ENCODE measurements at places on chromosomes 13 and 19.

GRCh38 chr13:99123101-99124045 lies 77.3 kb upstream of the UBAC2 start:
- no peak for DNase-seq

- DNase-seq = no peak
Observed at GRCh38 chr19:38076337-38076736, 147.7 kb downstream of the DPF1 start.

DNA sequence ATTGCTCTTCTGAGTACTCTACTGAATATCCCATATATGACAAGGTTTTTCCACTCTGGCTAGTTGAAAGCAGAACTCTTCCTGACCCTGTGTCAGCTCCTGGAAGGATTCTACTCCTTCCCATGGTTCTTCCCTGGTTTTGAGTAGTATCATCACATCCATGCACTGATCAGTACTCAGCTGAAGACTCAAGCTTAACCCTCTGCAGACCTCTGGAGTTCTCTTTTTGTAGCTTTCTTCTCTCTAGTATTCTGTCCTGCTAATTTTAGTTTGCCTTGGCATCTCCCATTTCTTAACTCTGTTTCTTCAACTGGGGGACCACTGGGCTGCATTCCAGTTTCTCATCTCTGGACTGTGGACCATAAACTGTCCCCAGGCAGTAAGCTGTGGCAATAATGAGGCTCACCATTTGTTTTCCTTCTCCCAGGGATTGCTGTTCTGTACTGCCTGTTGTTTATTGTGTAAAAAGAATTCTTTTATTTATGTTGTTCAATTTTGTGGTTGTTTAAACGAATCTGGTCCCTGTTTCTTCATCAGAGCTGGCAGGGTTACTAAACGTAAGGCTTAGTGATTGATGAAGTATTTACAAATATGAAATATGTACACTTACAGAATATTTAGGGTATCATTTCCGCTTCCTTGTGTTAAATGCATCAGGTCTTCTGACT lies 19.7 kb downstream of the LPAR6 start:
- DNase-seq = no peak

DNA sequence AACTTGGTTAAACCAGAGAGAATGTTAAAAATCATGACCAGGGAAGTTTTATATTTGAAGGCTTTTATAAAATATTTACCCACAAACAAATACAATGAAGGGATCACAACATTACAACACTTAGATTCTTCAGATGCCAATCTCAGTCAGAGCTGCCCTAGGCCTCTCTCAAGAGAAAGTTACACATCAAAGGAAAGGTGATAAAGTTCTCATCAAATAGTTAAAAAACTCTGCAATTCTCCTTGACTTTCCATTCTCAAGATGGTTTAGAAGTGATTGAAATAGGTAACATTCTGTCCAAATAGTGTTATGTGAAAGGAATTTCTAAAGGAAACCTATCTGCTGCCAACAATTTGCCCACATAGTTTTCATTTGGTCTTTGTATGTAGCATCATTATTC lies 1115.2 kb upstream of the MIR17HG start:
- DNase-seq = no peak

DNA sequence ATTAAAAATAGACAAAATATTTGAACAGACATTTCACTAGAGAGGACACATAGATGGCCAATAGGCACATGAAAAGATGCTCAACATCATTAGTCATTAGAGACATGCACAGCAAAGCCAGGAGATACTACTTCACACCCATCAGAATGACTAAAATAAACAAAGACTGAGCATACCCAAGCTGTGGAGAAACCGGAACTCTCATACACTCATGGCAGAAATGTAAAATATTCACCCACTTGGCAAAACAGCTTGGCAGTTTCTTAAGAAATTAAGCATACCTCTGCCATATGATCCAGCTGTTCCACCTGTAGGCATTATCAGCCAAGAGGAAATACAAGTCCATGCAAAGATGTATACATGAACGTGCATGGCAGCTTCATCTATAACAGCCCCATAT lies 213.4 kb downstream of the TSHZ3 start:
- no peak for DNase-seq

DNA sequence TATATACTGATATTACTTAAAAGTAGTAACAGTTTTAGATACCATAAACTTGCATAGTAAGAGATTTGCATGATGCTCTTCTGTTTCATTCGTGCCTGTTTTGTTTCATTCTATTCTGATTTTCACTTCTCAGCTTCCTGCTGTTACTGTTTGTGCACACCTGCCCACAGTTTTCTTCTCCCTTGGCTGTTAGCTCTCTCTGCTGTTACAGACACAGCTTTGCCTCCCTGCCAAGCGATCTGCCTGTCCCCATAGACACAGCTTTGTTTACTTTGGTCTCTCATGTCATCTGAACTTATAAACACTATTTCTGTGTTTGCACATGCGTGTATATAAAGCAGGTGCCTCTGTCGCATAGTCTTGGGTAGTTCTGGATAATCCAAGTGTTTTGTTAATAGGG lies 21.4 kb upstream of the UPF3A start:
- DNase-seq = no peak

DNA sequence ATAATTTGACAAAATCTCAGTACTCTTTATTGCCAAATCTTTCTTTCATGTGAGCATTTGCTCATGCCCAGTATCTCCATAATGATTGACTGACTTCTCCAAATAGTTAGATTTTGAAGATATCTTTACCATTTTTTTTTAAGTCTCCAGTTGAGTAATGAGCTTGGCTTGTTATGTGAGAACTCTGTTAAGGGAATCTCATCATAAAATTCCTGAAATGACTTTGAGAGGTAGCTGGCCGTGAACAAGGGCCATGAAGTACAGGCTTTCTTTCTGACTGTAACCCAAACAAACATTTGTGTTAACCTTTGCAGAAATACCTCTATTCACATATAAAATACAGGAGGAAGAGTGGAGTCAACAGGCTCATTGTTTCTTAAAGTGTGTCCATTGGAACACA lies 449.7 kb downstream of the IRS2 start:
- DNase-seq = no peak

GRCh38 chr13:94330552-94331071 lies 148.9 kb downstream of the DCT start:
- DNase-seq = no peak
